ENCODE measurements at places on chromosomes 1 and 21.

DNA sequence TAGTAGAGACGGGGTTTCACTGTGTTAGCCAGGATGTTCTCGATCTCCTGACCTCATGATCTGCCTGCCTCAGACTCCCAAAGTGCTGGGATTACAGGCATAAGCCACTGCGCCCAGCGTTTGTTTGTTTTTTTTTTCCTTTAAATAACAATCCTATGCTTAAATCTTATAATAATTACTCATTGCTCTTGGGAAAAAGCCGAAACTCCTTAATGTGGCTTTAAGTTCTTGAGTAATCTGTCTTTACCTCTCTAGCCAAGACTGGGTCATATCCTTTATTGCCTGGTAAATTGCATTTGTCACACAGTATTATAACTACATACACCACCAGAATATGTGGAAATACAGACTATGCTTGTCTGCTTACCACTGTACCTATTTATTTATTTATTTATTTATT lies 97.1 kb downstream of the MACF1 start:
- no peak for DNase-seq

DNA sequence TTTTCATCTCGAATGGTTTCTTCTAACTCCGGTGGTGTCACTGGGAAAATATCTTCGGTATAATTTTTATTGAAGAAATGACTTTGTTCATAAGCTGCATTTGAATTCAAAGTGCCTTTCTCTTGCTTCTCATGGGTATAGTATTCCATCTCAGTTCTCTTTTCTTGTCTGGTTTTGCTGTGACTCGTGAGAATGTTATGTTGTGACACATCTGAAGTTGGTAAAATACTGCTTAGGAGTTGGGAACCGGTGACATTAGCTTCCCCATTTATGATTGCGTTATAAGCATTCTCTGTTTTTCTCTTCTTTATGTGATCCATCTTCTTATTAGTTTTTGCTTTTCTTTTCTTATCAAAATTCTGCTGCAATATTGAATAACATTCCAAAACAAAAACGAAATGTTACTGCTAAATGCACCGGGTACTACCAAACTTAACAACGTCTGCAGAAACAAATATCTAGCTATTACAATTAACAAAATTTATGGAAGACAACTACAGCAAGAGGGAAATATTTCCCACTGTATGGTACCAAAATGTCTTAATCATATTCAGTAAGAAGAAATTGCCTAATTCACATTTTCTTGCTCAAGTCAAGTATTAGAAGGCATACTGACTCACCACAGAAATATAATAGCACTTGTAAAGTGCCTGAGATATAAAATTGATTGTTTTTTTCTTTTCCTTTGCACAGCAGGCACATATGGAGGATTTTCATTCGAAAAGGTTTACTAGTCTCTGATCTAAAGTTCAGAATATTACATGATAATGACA lies 15.5 kb downstream of the LRIF1 start:
- no peak for DNase-seq

- DNase-seq = no peak
Observed at GRCh38 chr1:237748171-237748960, 142.4 kb downstream of the ZP4 start.

- no peak for DNase-seq
Observed at GRCh38 chr1:181126289-181126688, 37.8 kb downstream of the IER5 start.

DNA sequence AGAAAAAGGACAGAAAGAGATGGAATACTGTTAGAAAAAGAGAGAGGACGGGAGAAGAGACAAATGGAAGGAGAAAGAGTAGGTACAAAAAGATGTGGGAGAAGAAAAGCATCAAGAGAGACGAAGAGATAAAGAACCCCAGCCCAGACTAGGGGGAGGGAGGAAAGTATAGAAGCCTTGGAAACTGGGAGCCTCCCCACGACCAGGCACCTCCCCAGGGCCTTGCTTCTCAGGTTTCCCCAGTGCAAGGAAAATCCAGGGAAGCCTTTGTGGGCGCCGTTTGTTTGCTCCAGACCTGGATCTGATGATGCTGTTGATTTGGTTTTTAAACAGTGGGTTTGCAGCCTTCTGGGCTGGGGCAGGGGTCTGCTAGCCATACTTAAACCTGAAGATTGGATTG lies 15.2 kb upstream of the ALX3 start:
- no peak for DNase-seq

DNA sequence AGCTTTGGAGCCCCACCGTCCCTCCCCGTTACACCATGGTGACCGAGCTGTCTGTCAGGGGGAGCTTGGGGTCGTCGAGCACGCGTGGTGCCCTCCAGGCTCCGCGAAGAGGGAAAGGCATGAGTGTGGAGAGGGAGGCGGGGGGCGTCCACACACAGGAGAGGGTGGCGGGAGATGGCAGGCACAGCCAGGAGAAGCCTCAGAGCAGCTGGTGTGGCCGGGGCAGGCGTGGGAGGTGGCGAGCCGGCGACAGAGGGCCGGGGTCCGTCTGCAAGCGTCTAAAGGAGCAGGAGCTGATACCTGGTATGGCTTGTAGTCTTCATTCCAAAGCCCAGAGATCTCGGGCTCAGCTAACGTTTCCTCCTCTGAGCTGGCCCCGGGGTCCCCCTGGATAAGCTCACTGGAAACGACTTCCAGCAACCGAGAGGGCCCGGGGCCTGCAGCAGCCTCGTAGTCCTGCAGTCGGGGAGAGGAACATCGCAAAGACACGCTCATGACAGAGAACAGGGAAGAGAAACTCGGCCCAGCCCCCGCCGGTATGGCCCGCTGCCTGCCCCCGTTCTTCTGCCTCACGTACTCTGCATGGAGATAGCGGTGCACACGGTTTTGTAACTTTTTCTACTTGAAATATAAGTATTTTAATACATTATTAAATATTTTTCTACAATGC lies 37.4 kb downstream of the CFAP74 start:
- no peak for DNase-seq

- DNase-seq = no peak
Observed at GRCh38 chr1:164950541-164950986, 391.6 kb downstream of the PBX1 start.

GRCh38 chr1:236864996-236865817 lies 70.1 kb downstream of the MTR start:
- DNase-seq = no peak

GRCh38 chr21:23740463-23740862 lies 1866.8 kb downstream of the MRPL39 start:
- DNase-seq = no peak

GRCh38 chr1:245958016-245958415 lies 549.1 kb downstream of the SMYD3 start:
- DNase-seq = no peak

GRCh38 chr21:26061437-26061836 lies 109.1 kb downstream of the APP start:
- DNase-seq = no peak

DNA sequence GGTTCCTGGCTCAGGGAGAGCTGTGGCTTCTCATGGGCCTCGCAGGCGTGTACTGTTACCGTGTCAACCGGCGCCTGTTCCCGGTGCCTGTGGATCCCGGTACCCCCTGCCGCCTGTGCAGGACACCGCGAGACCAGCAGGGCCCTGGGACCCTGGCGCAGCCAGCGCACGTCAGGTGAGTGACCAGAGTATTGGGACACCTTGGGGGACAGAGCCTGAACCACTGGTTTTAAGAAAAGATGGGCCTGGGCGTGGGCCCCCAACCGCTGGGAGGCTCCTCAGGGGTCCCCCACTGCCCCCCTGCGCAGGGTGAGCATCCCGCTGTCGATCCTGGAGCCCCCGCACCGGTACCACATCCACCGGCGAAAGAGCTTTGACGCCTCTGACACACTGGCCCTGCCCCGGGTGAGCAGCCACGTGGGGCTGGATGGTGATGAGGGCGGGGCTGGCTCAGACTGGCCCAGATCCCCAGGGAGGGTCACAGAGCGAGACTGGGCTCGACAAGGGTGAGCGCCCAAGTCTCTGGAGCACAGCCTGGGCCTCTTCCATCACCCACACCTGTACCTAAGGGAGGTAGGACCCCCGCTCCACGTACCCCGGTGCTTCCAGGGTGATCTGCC lies 10.5 kb downstream of the MIIP start:
- no peak for DNase-seq

GRCh38 chr1:203769505-203770343 lies 4.7 kb downstream of the LAX1 start:
- DNase-seq = no peak

- no peak for DNase-seq
Observed at GRCh38 chr1:66731170-66731865, 20.9 kb upstream of the DYNLT5 start.

DNA sequence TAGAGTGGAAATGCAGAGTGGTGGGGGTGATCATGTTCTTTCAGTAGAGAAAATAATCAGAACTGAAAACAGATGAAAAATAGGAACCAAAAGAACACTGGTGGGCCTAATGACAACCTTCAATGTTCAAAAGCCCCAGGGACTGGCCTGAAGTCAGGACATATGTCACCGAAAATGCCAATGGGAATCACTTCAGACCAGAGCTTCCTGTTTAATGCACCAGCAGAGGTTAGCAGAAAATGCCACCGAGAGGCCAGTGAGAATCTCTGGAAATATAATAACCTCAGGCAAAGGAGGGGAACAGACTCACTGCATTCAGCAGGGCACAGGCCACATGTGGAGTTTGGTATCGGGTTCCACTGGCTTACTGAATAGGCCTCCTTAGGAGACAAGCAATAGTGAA lies 15.9 kb upstream of the CD58 start:
- DNase-seq = no peak

GRCh38 chr1:74437035-74437434 lies 75.4 kb downstream of the LRRC53 start:
- DNase-seq = no peak

DNA sequence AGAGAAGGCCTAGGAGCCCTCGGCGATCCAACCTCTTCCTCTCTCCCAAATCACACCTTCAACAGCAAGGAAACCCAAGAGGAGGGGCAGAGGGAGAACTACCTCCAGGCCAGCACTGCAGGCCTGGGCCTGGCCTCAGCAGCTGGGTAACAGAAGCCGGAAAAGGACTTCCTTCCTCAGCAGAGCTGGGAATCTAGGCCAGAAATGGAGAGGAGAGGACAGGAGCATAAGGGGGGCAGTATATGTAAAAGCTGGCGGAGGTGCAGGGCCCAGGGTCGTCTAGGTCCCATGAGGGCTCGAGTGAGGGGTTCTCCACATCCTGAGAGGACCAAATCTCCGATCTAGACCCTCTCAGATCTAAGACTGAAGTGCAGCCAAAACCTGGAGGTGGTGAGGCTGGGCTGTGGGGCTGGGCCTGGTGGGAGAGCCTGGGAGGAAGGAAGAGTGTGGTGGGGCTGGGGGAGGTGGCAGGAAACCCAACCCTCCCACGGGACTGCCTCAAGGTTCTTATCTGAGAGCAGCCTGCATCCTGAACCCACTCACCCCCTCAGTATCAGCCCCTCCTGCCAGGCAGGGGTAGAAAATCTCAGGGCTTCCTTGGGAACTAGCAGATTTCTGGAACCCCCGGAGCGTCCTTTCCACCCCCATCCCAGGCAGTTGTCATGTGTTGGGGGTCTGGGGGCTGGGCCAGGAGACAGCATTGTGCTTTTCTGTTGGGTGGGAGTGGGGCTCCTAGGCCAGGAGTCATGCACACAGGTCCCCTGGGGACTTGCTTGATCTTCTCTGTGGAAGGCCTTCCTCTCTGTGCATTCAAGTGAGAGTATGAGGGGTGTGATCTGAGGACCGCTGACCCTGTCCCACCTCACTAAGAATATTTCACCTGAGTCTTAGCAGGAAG lies 33.0 kb downstream of the PIK3C2B start:
- DNase-seq = no peak

- no peak for DNase-seq
Observed at GRCh38 chr1:231279081-231279480, 38.1 kb downstream of the GNPAT start.

DNA sequence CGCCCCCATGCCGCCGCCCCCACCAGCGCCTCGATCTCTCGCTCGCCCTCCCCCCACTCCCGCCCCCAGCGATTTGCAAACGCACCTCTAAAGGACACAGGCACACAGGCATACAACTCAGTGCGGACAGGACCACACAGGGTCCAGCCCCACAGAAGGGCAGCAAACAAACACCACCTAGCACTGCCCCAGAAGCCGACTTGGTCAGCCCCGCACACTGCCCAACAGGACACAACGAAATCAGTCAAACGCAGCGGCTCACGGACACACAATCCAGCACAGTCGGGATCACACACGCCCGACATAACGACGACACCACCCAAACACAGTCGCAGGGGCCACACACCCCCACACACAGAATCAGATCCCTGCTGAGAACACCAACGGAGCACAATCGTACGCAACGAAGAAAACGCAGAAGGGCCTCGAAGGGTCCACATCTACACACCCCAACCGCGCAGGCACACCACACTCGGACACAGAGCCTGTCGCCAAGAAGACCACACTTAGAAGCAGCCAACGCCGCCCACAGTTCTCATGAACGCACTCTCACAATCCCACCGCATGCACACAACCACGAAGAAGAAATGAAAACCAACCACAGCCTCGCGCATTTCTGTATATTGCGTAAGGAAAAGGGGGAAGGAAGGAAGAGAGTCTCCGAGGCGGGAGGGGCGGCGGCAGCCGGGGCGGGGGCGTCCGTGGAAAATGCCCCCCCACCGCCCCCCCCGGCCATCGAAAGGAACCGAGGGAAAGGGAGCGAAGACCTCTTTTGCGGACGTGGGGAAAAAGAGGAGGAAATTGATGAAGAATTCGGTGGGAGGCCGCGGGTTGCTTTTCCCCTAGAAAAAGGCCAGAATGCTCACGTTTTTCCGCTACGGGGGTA lies 481 bp downstream of the TAL1 start:
- DNase-seq = no peak

GRCh38 chr1:170619241-170620028 lies 44.5 kb upstream of the PRRX1 start:
- DNase-seq = no peak

DNA sequence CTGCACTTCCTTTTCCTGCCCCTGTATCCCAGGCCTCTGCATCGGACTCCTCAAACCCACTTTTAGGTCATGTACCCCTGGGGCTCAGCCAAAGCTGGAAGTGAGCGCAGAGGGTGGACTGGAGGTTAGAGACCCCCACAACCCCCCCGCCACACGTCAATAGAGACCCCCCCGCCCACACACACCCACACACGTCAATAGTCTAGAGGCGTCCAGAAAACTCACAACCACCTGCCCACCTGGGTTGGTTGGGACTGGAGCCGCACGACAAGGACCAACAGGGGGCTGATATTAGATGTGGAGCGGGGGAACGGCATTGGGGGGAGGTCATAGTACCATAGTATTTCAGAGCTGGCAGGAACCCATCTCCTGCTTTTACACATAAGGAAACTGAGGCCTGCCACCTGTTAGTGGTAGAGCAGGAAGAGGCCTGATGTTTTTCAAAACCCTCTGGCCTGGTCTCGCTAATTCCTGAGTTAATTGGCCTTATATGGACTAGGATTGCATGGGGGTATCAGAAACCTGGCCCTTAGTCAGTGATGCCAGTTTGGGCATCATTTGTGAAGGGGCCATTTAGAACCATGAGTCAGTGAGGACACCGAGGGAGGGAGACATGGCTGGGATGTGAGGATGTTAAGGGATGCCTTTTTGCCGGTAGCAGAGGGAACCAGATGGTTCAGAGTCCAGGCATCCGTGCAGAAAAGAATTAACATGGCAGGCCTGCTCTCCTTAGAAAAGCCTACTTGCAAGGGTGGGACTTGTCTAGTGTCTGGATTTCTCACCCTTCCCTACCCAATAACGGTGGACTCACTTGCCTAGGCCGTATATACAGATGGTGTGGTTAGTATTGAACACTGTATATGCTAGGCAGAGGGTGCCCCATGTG lies 1.1 kb downstream of the NENF start:
- DNase-seq = no peak
